NCI-H82 (cell line): ENCODE measurements at places on chromosomes 12 and 14.

- no peak for DNase-seq
Observed at GRCh38 chr14:99981806-99982205, 83.4 kb upstream of the EVL start.

DNA sequence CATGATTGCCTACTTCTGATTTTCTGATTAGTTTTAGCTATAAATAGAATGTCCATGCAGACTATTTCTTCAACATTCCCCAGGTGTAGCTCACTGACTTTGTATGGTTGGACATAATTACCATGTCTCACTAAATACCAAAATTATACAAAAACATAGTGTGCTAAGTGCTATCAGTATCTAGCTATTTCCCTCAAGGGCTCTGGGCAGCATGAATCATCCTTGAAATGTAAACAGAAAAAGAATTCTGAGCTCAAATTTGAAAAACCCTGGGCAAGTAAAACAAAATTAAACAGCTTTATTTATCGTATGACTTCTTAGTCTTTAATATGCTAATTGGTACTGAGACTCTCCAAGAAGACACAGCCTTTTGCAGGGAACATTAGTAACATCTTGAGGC is 82.9 kb downstream of the SPATA7 start:
- no peak for DNase-seq

- no peak for DNase-seq
Observed at GRCh38 chr12:14175206-14175605, 190.3 kb upstream of the ATF7IP start.

- DNase-seq, result no peak
Observed at GRCh38 chr14:34043627-34044372, 92.9 kb upstream of the EGLN3 start.

DNA sequence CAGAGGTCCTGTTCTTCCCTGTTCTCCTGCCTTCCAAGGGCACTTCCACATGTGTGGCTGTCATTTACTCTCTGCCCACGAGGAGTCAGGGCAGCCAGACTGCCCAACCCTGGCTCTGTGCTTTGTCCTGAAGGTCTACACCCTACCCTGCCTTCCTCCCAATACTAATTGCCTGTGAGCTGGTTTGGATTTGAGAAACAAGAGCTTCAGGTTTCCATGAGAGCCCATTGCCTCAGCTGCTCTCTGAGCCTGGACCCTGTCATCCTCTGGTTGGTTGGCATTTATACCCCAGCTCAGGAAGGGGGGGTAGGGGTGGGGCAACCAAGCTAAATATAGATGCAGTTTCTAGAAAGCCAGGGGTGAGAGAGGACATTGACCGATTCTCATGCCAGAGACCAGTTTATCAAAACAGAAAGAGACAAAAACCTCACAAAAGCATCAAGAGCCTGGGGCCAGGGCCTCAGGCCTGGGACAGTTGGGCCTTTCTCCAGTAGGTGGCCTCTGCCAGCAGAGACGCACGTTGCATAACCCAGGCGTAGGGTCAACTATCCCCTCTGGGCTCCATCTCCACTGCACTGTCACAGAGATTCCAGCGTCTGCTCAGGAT is 34.5 kb downstream of the VDR start:
- DNase-seq, result peak; percentile 48

DNA sequence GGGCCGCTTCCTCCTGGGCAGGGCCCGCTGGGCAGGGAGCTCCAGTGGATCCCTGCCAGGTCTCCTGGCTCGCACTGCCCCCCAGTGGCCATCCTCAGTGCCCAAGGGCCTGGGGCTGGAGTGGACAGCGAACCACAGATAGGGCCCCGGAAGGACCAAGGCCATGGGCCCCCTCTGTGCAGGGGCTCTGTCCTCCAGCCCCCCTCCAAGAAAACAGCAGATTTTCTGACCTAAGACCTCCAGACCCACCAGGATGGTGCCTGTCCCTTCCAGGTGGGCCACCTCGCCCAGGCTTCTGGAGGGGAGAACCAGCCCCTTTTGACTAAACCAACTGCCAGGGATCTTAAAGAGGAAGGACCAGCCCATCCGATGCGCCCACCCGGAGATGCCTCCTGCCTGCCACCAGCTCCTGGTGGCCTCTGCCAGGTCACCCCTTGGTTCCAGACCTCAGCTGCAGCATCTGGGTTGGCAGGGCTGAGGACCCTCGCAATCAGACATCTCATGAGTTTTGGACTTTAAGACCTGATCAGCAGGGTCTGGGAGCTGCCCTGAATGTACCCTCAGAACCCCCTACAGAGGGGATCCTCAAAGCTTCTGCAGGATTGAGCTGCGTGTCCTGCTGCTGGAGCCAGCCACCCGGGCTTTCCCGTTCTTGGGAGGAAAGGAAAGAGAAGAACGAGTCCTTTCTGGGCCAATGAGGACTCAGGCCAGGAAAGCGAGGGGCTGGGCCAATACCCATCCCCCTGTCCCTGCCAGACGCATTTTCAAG is 325.8 kb upstream of the DIO3 start:
- peak; percentile 61 for DNase-seq

GRCh38 chr12:129659961-129660622 is 243.7 kb downstream of the TMEM132D start:
- DNase-seq, result no peak

GRCh38 chr14:101721111-101721510 is 40.4 kb upstream of the PPP2R5C start:
- DNase-seq, result no peak

DNA sequence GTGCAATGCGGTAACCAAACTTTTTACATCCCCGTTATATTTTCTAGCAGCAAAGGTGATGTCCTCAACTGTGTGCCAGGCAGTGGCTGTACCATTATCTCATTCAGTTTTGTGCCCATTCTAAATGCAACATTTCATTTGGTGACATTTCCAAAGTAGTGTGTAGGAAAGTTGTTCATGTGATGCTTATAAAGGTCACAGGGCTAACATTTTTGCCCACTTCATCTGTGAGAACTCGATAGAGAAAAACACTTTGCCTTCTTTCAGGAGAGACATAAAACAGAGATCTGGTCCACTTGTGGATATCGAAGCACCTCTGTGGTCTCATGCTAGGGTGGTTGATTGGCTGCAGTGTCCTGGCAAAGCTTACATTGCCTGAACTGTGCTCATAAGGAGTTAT is 414.2 kb upstream of the PDE3A start:
- DNase-seq, result no peak

GRCh38 chr12:44929236-44929885 is 53.2 kb upstream of the NELL2 start:
- no peak for DNase-seq

DNA sequence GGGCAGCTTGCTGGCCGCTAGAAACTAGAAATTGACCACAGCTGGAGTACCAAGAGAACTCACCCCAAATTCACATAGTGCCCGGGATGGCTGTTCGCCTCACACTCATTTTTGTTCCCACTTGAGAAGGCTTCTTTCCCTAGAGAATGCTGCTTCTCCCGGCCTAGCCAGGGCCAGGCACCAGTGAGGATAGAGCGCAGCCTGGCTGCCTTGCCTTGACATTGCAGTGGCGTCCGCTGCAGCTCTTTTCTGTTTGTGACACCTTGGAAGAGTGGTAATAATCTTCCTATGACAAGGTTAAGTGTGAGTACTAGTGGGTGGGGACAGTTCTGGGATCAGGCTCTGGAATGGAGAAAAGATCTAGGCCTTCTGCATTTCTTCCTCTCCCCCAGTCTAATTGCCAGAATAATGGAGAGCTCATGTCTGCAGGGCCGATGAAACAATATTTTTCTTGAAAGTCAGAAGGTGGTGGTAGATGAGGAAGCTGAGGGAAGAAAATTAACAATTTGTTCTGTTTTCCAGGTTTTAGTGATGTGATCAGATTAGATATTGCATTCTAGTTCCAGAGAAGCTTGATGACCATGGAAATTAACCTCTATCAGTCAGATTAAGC is 3.7 kb downstream of the TMEM253 start:
- peak; percentile 89 for DNase-seq

DNA sequence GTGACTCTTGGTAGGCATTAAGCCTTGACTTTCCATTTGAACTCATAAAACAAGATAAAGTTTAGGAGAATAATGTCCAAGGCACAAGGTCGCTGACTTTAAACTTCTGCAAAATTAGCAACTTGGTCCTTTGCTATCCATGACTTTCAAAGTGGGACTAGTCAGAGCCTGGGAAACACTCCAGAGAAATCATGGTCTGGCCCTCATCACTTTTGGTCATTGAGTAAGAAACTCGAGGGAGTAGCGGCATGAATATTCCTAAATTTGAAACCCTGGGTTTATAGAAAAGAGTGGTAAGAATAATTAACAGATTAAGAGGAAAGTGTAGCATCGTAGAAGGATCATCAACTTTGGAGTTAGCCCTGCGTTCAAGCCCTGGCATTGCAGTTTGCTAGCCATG is 16.9 kb upstream of the APPL2 start:
- no peak for DNase-seq

GRCh38 chr12:58988643-58989344 is 68.5 kb upstream of the LRIG3 start:
- no peak for DNase-seq

- no peak for DNase-seq
Observed at GRCh38 chr12:15763328-15763727, 25.9 kb downstream of the EPS8 start.

- DNase-seq, result peak; percentile 80
Observed at GRCh38 chr14:20530771-20531571, 25.6 kb downstream of the RNASE10 start.

GRCh38 chr12:126883697-126884096 is 1383.3 kb upstream of the TMEM132C start:
- DNase-seq, result no peak

DNA sequence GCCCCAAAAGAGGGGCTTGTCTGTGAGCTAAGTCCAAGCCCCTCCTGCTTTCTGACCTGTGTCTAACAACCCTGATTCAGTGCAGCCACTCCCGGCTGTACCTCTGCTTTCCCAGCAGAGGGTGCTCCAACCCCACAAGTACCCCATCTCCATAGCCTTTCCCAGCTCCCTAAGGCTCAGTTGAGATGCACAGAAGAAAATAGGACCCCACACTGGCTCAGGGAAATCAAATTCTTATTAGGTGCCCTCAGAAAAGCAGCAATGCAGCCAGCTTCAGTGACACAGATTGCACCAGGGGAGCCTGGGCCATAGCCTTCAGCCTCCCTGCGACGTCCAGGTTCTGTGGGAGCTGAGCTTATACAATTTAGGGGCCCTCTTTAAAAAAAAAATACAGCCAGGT is 49.9 kb downstream of the LRRC74A start:
- peak; percentile 79 for DNase-seq

- no peak for DNase-seq
Observed at GRCh38 chr14:80464531-80465149, 253.3 kb upstream of the DIO2 start.

- no peak for DNase-seq
Observed at GRCh38 chr12:132399092-132400010, 70.0 kb upstream of the GALNT9 start.

DNA sequence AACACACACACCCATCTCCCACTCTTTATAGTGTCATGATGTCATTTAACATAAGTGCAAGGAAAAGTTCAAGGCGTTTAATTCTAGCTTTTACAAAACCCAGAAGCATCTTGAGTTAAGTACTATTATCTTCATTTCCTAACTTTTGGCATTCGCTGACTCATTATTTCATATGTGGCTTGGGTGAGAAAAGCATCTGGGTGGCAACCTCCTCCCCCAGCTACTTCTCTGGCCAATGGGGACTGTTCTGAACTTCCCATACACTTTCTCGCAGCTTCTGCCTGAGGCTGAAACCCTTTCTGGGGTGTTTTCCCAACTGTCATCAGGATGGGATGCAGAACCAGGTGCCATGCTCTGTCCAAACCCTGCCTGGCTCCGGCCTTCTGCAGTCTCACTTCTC is 2.8 kb upstream of the MARK3 start:
- no peak for DNase-seq

- no peak for DNase-seq
Observed at GRCh38 chr14:54117396-54117795, 160.8 kb upstream of the BMP4 start.

GRCh38 chr12:47359310-47360092 is 279.7 kb upstream of the AMIGO2 start:
- DNase-seq, result no peak

DNA sequence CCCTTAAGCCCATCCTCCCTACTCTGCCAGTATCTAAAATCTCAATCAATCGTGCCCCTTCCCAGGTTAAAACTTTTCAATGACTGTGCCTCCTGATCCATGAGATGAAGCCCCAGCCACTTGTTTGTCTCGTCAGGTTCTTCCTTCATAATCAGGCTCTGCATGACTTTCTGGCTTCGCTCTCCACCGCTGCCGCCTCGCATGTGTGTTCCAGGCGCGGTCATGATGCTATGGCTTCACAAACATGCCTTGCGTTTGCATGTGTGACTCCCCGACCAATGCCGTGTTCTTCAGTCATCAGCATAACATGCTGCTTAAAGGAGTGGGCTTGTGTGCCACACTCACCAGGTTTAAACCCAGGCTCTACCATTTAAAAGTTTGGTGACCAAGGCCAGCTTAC is 5.0 kb upstream of the C1RL start:
- DNase-seq, result no peak

- DNase-seq, result no peak
Observed at GRCh38 chr12:111443586-111443985, 37.9 kb downstream of the SH2B3 start.

DNA sequence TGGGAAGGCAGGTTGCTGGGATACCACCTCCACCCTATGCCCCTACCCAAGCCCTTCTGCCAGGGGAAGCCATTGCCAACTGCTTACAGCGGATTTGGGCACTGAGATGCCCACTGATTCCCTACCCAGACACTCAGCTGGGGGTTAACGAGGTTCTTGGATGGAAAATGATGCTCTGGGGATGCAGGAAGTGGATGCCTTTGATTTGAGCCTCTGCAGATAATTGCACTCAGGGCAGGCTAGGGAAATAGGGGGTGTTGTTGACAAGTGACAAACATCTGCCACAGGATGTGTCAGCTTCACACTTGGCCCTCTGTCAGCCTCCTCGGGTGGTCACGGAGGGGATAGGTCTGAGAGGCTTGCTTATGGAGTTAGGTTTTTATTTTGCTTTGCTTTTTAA is 57.4 kb downstream of the RPH3A start:
- no peak for DNase-seq

GRCh38 chr12:101957252-101957959 is 80.0 kb downstream of the DRAM1 start:
- DNase-seq, result no peak

GRCh38 chr12:132872975-132873421 is 14.4 kb downstream of the CHFR start:
- no peak for DNase-seq

GRCh38 chr12:51852404-51853137 is 4.1 kb upstream of the FIGNL2 start:
- no peak for DNase-seq

DNA sequence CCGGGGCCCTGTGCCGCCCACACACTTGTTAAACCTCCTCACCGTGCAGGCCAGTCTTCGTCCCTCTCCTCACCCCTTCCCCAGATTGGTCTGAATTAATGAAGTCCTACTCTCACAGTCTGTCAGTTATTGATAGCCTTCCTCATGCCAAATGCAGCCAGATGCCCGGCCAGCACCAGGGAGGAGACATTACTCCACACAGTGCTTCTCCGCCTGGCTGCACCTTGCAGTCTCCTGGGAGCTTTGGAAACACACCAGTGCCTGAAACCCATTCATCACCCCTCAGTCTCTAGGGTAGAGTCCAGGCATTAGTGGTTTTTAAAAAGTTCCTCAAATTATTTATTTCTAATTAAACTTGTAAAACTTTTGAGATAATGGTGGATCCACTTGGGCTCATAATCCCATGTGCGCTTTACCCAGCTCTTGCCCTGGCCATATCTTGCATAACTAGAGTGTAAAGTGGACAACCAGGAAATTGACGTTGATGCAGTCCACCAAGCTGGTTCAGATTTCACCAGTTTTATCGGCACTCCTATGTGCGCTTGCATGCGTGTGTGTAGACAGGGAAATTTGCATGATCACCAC is 38.2 kb upstream of the TSPAN9 start:
- DNase-seq, result no peak
